ENCODE measurements at places on chromosomes 5 and 9. TPM values are rescaled to one million over a fixed set of nuclear protein-coding genes. Genes with fewer than 3 reads are reported as not detected.

GADD45G gene
- 5.3 TPM for total RNA-seq

GLIPR2 gene
- 17.0 TPM for total RNA-seq

IFNK gene
- total RNA-seq, result not detected

PCDHA5 gene
- total RNA-seq, result not detected

RARS1 gene
- 115 TPM for total RNA-seq

C1QTNF3 gene
- 2.7 TPM for total RNA-seq

CETN3 gene
- 40.6 TPM for total RNA-seq

OBP2B gene
- not detected for total RNA-seq

ANKRD34B gene
- not detected for total RNA-seq

GRXCR2 gene
- not detected for total RNA-seq

PARP8 gene
- total RNA-seq, result 32.7 TPM
